ENCODE measurements at places on chromosomes 1 and 21.

DNA sequence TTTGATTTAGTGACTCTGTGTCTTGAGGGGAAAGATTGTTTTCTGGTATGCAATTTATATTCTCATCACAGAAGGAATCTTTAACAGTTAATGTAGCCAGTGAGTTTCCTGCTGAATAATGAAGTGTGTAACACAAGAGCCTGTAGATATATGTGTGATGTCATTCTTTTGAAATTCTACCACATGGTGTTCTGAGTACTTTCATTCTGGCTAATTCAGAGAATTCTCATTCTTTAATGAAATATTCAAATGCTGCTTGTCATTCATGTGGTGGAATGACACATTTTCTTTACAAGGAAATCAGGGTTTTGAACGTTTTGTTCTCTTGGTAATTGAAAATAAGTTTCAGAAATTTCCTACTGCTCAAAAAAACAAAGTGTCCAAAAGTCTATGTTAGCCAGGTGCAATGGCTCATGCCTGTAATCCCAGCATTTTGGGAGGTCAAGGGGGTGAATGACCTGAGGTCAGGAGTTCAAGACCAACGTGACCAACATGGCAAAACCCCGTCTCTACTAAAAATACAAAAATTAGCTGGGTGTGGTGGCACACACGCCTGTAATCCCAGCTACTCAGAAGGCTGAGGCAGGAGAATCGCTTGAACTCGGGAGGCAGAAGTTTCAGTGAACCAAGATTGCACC, 79.6 kb downstream of the MAP3K21 start:
- DNase-seq: no peak

DNA sequence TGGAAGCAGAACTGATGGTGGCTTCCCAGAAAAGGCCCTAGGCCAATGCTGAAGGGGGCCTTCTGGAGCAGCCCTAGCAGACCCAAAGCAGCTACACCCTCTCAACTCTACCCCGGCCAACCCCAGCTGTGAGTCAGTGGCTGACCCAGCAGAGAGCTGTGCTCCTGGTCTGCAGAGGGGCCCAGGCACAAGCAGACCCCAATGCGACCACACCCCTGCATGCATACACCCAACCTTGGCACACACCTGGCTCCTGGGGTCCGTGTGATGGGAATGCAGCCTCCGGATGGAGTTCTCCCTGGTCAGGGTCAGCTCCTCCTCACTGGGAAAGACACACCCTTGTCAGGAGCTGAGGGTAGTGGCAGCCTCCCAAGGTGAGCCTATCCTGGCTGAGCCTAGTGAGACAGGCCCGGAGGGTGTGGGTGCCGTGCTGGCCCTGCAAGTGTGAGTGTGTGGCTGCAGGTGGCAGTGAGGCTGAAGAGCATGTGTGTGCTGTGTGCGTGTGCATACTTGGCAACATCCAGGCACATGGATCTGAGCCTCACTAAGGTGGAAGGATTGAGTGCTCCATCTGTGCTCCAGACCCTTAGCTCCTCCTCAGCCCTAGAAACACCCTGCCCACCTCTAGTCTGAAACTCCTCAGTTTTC, 3.9 kb upstream of the ARHGAP30 start:
- DNase-seq: no peak

- no peak for DNase-seq
These were observed 250.2 kb downstream of the PLA2G4A start for GRCh38 chr1:187078916-187079315.

DNA sequence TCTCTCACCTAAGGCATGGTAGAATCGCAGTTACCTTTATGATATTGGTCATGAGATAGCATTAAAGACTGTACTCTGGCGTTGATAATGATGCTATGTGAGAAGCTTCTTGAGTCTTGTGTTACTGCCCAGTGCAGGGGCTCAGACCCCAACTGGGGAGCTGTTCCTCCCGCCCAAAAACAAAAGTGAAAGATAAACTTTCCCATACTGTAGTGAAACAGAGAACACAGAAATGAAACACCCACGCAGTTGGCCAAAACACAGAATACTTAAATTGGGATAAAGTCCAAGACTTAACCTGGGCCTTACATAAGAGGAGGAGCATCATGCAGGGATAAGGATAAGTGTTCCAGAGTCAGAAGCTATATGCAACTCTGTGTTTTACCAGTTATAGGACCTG, 130.6 kb downstream of the HHIPL2 start:
- DNase-seq: no peak

- DNase-seq: no peak
These were observed 189.8 kb downstream of the RGS7 start for GRCh38 chr1:241167121-241167630.

GRCh38 chr1:193406901-193407300, 220.5 kb upstream of the B3GALT2 start:
- DNase-seq: no peak

DNA sequence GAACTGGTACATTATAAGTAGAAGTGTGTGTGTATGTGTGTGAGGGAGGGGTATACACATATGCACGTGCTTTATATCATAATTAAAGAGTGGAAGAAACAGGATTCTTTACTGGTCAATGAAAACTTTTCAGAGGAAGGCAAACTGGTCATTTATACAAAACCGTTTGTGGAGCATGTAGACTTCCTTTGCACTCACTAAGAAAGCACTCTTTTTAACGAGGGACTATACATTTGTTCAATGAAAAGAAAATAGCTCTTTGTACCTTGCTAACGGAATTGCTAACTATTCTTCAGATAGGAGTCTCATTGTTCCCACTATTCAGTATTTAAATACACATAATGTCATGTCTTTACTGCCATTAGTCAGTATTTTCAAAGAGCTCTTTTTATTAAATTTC, 219.3 kb downstream of the ST6GALNAC3 start:
- no peak for DNase-seq
